Stimulated activated effector memory CD8-positive, alpha-beta T cell treated with anti-CD3 and anti-CD28 coated beads, Interleukin-12 subunit alpha, Interleukin-12 subunit beta, amount 100 ng/mL, for 72 hours (primary cell): ENCODE measurements at places on chromosomes 6 and 20.

- DNase-seq = no peak
These were observed 538 bp upstream of the GRM1 start for GRCh38 chr6:146028252-146028795.

DNA sequence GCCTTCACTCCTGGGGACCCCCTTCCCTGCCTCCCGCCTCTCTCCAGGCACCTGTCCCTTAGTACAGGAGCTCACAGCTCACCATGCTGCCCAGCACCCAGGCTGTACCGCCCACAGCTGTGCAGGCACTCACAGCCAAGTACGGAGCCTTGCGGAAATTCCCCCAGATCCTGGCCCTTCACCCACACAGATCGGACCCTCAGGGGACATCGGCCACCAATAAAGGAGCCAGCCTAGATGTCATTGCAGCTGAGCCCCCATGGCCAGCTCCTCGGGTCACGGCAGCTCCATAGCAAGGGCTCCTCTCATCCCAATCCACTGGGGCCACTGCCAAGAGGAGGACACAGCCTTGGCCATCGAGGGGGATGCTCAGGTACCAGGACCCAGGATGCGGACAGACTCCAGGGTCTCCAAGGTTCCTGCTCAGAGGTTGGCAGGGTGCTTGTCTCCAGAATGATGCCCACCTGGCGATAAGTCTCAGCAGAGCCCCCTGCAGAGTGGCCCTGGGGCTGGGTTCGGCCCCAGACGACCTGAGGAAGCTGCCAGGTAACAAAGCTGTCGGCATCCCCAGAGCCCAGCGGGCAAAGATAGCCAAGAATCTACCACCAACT is 82.3 kb downstream of the YTHDF1 start:
- DNase-seq = no peak

- DNase-seq = no peak
These were observed 2.3 kb upstream of the CITED2 start for GRCh38 chr6:139376604-139377218.

- DNase-seq = no peak
These were observed 103.0 kb downstream of the ZNF217 start for GRCh38 chr20:53490620-53491019.
